ENCODE measurements at places on chromosomes 7 and 10.

GRCh38 chr10:14016011-14016536, 314.6 kb downstream of the FRMD4A start:
- H3K4me1 ChIP-seq: no peaks in the 10 kb centered on the region
- H3K27ac ChIP-seq: no peak overlapping the region
- no peak for DNase-seq
- H3K36me3 ChIP-seq: no peaks in the 10 kb centered on the region

- H3K36me3 ChIP-seq: no peaks in the 10 kb centered on the region
- H3K4me3 ChIP-seq: no peak overlapping the region
These were observed 93.2 kb downstream of the ADK start for GRCh38 chr10:74244097-74244685.

GRCh38 chr10:96238646-96239623, 32.4 kb downstream of the BLNK start:
- H3K4me3 ChIP-seq: no peak overlapping the region
- DNase-seq: no peak
- H3K36me3 ChIP-seq: no peaks in the 10 kb centered on the region
- no peak overlapping the region for H3K27ac ChIP-seq
- no peaks in the 10 kb centered on the region for H3K27me3 ChIP-seq

- H3K36me3 ChIP-seq: no peaks in the 10 kb centered on the region
- no peak for DNase-seq
- no peaks in the 10 kb centered on the region for H3K4me1 ChIP-seq
- H3K27ac ChIP-seq: no peak overlapping the region
- no peaks in the 10 kb centered on the region for H3K27me3 ChIP-seq
- no peak overlapping the region for H3K4me3 ChIP-seq
These were observed 10.9 kb downstream of the SPOCK2 start for GRCh38 chr10:72077275-72077990.

Measured in pancreas (tissue), 10 donors.